ENCODE measurements at places on chromosomes 4 and X.

DNA sequence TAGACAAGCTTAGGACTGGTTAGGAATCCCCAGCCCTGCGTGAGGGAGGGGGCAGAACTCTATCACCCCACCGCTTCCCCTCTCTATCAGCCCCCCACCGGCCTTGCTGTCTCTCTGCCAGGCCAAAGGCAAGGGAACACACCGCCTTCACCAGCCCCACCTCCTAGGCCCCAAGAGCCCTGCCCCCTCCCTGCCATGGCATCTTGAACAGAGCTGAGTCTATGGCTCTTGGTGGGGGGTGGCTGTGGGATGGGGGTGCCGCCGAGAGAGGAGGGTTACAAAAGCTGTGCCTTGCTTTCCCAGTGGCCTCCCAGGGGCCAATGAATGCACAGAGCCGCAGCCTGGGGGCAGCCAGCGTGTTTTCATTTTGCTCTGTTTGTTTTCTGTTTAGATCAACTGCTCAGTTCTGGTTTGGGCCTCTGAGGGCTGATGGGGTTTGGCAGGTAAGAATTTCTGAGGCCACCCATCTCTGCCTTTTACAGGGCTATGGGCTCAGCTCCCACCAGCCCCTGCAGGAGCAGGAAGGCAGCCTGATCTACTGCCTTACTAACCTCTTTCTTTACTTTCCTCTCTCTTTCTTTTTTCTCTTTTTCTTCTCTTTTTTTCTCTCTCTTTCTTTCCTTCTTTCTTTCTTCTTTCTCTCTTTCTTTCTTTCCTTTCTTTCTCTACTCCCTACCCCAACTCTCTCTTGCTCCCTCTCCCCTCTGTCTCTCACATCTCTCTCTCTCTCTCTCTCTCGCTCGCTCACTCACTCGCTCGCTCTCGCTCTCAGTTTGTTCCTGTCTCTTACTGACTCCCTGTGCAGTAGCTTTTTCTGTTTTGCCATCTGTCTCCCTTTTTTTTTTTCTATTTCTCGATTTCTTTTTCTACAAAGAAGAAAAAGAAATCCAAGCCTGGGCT, 128.3 kb downstream of the PJA1 start:
- DNase-seq = no peak

GRCh38 chr4:43163101-43163792, 270.7 kb downstream of the GRXCR1 start:
- DNase-seq = no peak

GRCh38 chr4:1081689-1082040, 31.7 kb downstream of the RNF212 start:
- DNase-seq = no peak

- DNase-seq = no peak
Observed at GRCh38 chrX:9231491-9231890, 197.6 kb upstream of the FAM9B start.

DNA sequence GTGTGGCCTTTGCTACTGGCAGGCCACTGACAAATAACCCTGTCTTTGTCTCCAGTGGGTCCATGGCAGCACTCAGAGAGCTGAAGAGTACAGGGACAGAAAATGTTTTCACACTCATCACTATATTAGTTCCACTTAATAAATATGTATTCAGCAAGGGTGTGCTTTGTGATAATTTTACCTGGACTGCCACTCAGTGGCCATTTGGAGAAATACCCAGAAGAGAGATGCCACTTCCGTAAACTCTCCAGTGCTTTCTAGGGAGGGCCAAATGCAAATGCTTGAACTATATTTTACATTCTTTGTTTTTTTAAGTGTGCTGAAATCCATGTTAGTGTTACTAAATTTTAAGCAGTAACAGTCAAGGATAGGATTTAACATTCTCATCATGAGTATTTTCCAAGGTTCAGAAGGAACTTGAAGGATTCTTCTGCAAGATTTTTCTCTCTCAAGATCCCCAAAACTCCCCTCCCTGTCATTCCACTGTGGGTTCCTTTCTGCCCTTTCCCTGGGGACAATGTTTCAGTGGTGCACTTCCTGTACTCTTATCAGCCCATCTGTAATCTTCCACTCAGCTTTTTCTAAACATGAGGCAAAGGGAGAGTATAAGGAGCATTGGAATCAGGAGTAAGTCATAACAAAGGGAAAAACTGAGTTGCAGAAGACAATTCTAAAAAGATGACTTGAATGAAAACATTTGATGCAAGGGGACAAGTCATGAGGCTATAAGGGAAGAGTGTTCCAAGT, 46.0 kb downstream of the TFDP3 start:
- DNase-seq = no peak

DNA sequence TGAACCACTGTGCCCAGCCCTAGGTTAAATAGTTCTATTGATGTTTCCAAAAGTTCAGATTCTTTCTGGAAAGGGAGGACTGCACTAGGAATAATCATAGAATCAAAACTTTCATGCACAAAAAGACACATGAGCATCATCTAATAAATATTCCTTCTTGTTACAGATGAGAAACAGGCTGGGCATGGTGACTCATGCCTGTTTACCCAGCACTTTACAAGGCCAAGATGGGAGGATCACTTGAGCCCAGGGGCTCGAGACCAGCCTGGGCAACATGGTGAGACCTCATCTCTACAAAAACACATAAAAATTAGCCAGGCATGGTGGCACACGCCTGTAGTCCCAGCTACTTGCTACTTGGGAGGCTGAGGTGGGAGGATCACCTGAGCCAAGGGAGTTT, 27.7 kb downstream of the LARP7 start:
- DNase-seq = no peak

GRCh38 chr4:152104356-152104755, 343.5 kb upstream of the GATB start:
- no peak for DNase-seq

- no peak for DNase-seq
Observed at GRCh38 chr4:25106363-25107151, 53.7 kb downstream of the SEPSECS start.

DNA sequence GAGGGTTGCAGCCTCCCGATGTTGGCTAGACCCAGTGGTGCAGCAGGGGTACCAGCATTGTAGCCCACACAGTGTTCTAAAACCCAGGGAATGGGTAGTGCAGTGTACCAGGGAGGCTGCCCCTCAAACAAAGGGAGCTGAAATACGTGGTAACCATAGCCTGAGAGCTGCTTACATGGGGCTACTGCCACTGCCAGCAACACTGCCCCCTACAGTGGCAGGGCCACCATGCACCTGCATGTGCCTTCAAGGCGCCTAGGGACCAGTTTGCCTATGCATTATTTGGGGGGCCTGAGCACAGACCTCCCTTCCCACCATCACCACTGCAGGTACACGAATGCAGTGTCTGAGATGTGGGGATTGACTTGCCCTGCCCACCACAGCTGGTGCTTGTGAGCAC, 21.0 kb upstream of the BMP15 start:
- DNase-seq = no peak

DNA sequence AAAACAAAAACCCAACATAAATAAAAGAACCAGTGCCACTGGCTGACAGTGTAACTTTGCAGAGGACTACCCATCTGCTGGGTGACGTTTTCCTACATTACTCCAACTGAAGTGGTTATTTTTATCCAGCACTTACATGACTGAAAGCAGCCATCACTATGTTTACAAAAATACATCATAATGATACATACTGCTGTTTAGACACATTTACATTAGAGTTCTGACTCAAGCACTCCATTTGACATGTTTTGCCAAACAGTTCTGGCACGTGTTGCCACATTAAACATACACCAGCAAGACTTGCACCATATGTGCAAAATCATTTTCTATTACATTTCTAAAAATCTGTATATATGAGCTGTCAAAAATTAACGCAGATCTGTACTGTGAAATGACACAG, 39.6 kb downstream of the BEND4 start:
- no peak for DNase-seq

DNA sequence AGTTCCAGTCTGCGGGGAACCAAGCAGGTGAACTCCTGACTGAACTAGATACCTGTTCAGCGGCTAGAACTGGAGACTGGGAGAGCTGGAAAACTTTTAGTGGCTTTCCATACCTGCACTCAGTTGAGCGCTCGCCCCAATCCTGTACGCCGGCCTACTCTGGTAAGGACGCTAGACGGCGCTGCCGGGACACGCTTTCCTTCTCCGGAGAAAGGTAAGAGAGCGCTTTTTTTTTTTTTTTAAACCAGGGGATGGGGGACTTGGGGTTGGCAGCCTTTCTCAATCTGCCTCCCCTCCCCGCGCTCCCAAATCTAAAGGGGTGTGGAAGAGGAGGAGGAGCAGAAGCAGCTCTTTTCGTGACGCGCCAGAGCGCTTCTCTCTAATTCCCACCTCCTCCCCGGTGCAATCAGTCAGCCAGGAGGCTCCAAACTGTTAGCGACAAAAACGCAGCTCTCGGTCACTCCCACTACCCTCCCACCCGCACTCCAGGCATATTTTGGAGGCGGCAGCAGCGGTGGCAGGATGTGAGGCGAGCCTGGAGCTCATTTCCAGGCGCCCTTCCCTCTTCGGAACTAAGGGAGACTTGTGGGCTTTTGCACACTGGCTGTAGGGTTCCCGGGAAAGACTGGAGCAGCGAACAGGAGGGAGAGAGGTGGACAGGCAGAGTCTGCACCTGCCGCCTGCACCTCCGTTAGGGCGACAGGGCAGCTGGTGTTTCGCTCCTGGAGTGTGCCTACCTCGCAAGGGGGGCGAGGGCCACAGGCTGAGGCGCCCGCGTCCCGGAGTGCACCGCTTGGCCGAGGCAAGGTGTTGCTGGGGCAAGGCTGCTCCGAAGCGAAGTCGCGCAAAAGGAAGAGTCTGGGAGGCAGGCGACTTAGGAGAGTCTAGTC, at the start of gene IL1RAPL2:
Gene IL1RAPL2 (plus strand): TSS at position 409 of the 890 bp plus-strand sequence.
- DNase-seq = no peak

DNA sequence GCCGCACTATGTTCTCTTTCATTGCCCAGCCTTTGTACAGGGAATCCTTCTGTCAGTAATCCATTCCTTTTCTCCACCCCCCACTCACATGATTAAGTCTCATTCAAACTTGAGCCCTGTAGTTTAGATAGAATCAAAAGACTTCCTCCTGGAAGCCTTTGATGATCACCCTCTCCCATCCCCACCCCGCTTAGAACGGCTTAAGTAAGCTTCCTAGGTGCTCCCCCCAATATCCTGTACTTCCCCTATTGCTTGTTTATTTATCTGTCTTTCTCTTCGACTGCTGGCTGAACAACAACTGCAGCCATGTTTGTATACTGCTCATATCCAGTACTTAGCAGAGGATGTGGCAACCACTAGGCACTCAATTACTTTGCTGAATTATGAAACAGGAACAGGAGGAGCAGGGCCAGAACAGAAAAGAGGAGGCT, 38.5 kb upstream of the GPC3 start:
- DNase-seq = no peak

- no peak for DNase-seq
Observed at GRCh38 chr4:155935389-155935986, 18.2 kb downstream of the CTSO start.

GRCh38 chr4:42710761-42711160, 53.9 kb upstream of the ATP8A1 start:
- no peak for DNase-seq

GRCh38 chrX:30597216-30598012, 19.8 kb upstream of the TASL start:
- DNase-seq = no peak

DNA sequence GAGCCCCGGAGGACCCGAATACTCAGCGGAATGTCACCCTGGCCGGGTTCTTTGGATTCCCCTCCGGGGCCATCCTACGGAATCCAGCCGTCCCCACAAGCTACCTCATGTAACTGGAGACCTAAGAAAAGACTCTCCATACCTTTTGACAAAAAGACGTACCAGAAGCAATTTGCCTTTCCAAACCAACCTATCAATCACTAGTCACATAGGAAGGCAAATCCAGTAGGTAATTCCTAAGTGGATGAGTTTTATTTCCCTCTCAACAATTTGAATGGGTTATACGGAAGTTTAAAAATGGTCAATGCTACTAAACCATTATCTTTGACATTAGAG, 16.8 kb downstream of the POU4F2 start:
- DNase-seq = no peak

DNA sequence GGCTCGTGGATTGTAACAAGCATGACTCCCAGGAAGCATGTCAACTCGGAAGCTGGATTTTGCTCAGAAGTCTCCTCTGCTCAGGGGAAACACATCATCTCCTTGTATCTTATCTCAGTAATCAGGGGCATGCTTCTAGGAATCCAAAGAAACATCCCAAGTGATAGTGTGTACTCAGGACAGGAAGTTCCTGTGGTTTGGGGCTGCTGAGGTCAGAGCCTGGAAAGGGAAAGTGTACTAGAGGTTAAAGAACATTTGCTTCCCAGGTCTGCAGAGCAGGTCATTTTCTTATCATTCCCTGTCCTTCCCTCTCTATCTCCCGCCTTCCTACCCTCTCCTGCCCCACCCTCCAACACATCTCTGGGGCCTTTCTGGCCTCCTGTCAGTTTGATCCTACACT, 38.8 kb downstream of the SLC34A2 start:
- DNase-seq = no peak

- DNase-seq = no peak
Observed at GRCh38 chr4:110231869-110232268, 33.5 kb upstream of the ELOVL6 start.

DNA sequence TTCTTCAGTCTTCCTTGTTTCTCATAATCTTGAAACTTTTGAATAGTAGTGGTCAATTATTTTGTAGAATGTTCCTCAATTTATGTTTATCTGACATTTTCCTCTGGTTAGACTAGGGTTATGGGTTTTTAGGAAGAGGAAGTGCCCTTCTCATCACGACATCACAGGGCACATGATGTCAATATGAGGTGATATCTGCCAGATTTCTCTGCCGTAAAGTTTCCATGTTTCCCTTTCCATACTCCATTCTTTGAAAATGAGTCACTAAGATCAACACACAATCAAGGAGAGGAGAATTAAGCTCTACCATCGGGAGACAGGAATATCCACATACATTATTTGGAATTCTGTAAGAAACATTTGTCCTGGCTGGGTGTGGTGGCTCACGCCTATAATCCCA, 28.4 kb downstream of the RP2 start:
- DNase-seq = no peak

- DNase-seq = no peak
Observed at GRCh38 chr4:76610751-76611547, 175.9 kb downstream of the SHROOM3 start.

DNA sequence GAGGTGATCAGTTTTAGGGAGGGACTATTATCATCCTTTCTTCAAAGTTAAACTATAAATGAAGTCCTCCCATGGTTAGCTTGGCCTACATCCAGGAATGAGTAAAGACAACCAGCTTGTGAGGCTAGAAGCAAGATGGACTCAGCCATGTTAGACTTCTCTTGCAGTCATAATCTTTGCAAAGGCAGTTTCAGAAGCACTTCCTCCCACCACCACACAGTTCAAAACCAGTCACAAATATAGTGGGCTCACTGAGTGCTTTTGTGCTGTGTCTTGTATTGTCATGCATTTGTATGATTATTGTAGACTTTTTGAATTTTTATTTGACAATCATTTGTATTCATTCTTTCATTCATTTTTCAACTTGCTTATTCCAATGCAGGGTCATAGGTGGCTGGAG, 204.5 kb downstream of the ZNF674 start:
- no peak for DNase-seq
